ENCODE measurements at places on chromosomes 6 and 20.

GRCh38 chr6:38524436-38525145 is 115.1 kb downstream of the BTBD9 start:
- no peak for DNase-seq

DNA sequence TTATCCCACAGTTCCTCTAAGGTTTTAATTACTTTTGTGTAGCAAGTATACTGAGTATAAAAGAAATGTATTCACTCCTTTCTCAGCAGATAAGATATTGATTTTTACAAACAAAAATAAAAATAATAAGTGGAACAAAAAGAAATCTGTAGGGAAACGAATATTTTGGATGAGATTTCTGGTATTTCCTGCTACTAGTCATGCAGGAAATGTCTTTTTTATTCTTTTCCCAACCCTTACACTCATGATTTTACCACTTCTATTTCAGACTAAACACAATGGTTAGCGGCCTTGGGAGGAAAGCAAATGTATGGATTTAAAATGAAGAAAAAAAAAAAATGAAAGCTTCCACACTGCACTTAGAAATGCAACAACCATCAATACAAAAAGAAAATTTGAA is 580.5 kb upstream of the MARCKS start:
- DNase-seq = no peak

- no peak for DNase-seq
Measured at GRCh38 chr6:104431096-104431495, 428.6 kb downstream of the HACE1 start.

- DNase-seq = no peak
Measured at GRCh38 chr6:29419516-29419915, 4.8 kb downstream of the OR12D1 start.

- DNase-seq = no peak
Measured at GRCh38 chr6:52925042-52925441, 15.5 kb upstream of the GSTA3 start.

GRCh38 chr6:81979767-81980166 is 227.3 kb upstream of the TENT5A start:
- no peak for DNase-seq

- DNase-seq = no peak
Measured at GRCh38 chr6:112004201-112005012, 49.5 kb upstream of the CCN6 start.

- no peak for DNase-seq
Measured at GRCh38 chr6:49911252-49911651, 44.9 kb upstream of the CRISP1 start.

DNA sequence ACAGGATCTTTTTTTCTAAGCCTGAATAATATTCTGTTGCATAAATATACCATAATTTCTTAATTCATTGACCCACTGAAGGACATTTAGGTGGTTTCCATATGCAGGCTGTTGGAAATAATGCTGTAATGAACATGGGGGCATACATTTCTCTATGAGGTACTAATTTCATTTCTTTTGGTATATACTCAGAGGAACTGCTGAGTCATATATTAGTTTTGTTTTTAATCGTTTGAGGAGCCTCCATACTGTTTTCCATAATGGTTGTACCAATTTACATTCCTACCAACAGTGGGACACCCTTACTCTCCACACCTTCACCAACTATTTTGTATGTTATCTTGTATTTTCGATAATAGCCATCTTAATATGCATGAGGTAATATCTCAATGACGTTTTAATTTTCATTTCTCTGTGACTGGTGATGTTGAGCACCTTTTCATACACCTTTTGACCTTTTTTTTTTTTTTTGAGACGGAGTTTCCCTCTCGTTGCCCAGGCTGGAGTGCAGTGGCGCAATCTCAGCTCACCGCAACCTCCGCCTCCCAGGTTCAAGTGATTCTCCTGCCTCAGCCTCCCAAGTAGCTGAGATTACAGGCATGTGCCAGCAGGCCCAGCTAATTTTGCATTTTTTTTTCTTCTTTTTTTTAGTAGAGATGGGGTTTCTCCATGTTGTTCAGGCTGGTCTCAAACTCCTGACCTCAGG is 187.4 kb downstream of the RNGTT start:
- DNase-seq = no peak

DNA sequence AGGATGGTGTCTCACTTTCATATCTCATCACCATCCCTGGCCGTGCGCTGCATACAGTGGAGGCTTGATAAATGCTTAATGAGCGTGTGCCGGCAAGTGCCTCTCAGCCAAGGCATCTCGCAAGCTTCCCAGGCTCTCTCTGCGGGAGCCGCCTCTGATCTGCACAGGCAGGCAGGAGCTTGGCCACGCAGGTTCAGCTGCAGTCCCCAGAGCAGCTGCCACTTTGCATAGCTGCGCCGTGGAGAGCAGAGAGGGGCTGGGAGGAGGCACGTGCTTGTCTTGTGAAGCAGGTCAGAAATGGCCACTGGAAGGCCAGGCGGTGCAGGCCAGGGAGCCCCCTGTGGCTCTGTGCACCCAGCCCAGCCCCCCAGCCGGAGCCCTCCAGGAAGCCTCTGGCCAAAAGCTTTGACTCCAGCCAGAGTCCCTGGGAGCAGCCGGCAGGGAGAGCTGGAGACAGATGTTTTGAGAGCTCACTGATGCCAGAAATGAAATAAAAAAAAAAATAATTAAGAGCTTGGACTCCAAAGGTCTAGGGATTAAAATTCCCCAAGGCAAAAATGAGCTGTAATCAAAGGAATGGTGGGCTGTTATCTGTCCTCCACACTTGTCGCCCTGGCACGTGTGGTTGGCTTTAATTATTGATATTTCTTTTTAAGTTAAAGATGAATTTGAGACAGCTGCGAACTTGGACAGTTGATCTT is 377.0 kb downstream of the CDH4 start:
- DNase-seq = no peak

Data from activated T-cell treated with anti-CD3 and anti-CD28 coated beads for 48 hours (primary cell).